ENCODE measurements at places on chromosomes 3 and 15.

- peak; percentile 2 for DNase-seq
Measured at GRCh38 chr15:30896211-30896606, 7.5 kb upstream of the FAN1 start.

GRCh38 chr3:63015614-63016309, 140.5 kb upstream of the CADPS start:
- peak; percentile 49 for DNase-seq

- DNase-seq: no peak
Measured at GRCh38 chr3:16476636-16477035, 36.9 kb downstream of the RFTN1 start.

DNA sequence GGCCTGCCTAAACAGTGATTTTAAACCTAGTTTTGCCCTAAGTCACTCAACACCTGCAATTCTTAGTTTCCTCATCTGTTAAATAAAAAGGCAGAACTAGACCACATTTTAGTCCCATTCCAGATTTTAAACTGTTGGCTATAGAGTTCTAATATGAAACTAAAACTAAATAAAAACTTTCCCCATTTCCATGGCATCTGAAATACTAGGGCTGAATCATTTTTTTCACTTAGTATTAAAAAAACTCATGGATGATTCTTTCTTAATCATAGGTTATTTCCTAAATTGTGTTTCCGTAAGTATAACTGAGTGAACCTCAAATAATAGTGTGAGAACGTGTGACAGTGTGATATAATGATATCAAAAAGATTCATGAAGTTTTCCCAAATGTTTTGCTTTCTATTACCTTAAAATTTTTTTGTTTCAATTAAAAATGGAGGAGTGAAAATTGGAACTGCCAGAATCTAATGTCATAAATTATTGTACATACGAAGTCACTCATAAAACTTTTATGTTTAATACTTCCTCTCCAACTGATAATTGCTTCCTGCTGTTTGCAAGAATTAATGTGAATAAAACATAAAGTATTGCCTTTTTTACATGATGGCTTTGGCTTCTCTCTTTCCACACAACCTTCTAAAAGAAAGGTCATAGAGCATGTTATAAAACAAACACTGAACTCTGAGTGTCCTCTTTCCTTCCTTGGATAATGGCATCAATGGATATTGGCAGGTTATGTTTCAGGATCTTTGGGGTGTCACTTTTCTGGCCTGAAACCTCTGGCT, 315.1 kb upstream of the MME start:
- DNase-seq: no peak

DNA sequence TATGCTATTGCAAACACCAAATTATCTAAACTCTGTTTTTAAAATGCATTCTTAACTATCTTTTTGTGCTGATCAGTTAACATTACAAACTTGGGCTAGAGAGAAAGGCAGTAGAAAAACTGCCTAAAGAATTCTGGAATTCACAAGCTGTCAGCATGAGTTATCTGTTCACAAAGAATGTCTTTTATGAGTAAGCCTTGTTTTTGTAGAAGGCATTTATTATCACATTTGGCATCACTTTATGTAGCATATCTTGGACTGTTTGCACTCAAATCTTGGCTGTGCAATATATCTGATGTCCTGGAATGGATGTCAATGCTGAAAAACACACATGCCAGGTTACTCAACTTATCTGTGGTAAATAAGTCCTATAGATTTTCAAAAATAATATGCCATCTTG, 15.5 kb upstream of the BCHE start:
- no peak for DNase-seq

- DNase-seq: no peak
Measured at GRCh38 chr3:109926376-109926775, 589.0 kb upstream of the DPPA4 start.

DNA sequence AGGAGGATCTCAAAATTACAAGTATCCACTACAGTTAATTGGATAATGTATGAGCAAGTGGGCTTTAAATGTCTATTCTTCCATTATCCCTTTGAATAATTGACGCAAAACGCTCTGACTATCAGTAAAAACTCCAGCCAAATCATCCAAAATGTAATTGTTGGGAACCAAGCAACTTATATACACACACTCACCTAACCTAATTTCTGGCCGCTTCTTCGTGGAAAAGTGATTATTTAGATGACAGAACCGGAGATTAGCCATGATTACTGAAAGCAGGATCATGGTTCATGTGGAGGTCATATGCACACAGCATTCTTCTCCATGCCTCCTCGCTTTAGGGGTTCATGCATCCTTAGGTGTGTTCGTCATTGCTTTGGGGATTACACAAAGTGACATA, 992.4 kb downstream of the NAALADL2 start:
- no peak for DNase-seq

- DNase-seq: no peak
Measured at GRCh38 chr3:16906682-16907081, 21.9 kb downstream of the PLCL2 start.

GRCh38 chr3:52080830-52081719, 24.7 kb upstream of the DUSP7 start:
- DNase-seq: no peak

GRCh38 chr15:72835294-72835890, 51.8 kb upstream of the ADPGK start:
- peak; percentile 25 for DNase-seq

DNA sequence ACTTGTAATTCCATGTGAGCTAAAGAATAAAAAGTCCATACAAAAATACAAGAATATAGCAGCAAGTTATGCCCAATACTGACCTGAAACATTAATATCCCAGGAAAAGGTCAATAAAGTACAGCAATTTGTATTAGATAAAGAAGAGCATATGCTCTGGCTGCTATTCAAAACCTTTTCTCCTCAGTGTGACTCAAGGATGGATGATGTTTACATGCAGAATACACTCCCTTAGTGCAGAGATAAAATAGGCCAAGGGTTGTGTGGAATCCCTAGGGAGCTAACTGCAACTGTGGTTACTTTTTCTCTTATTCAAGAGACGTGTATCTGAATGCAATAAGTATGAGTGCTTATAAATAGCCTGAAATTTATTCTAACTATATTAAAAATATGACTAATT, 78.7 kb downstream of the SLC9A9 start:
- DNase-seq: peak; percentile 14

DNA sequence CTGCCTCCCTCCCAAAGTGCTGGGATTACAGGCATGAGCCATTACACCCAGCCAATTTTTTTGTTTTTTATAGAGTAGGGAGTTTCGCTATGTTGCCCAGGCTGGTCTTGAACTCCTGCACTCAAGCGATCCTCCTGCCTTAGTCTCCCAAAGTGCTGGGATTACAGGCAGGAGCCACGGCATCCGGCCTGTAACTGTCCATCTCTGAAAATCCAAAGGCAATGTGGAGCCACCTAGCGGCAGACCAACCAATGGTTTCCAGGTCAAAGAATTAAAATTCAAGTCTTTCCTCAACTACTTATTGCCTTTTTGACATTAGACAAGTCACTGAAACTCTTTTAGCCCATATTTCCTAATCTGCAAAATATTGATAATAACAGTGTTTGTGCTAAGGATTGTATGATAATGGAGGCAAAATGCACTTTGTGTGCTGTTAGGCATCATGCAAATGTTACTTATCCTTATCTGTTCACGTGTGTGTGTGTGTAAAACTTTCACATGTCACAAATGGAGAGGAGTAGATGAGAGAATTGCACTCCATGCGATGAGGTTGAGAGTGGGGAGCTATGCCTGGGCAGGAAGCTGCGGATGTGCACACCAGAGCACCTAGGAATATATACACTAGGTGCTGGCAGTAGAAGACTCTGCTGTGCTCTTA, 48.7 kb downstream of the COL8A1 start:
- DNase-seq: peak; percentile 76

DNA sequence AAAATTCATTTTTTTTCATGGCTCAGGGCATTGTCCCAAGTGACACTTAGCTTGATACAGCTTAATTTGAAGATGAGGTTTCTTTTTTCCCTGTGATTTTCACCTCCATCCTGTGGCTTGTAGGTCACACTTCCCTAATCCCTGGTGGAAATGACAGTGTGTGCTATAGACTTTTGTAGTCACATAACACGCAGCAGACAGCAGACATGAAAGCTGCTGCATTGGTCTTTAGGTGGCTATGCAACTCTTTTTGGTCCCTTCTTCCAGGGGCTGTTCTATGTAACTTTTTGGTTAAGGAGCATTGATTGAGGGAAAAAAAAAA, 38.8 kb downstream of the TRAK1 start:
- DNase-seq: peak; percentile 38

- no peak for DNase-seq
Measured at GRCh38 chr3:150444371-150444770, 36.3 kb downstream of the TSC22D2 start.

- DNase-seq: no peak
Measured at GRCh38 chr3:169998668-169999131, 32.1 kb downstream of the SEC62 start.

- DNase-seq: no peak
Measured at GRCh38 chr15:75211436-75212199, 9.9 kb downstream of the C15orf39 start.

DNA sequence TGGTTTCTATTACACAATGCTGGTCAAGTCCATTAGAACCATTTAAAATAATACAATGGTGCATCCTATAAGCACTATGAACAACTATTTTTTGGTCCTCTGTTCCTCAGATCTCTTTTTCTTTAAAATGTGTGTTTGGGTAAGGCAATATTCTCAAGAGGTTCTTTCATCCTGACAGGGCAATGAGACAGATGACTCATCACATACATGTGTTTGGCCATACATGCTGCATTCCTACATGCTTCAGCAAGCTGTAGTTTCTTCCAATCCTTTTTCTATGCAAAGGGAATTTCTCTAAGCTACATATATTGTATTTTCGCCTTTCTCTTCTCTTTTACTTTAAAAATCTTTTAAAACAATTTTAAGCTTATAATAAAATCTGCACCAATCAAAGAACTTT, 52.7 kb downstream of the OTOL1 start:
- DNase-seq: peak; percentile 33
